ENCODE measurements at places on chromosomes 5 and 9.

- H3K4me1 ChIP-seq, result no peaks in the 10 kb centered on the region
- H3K36me3 ChIP-seq, result no peaks in the 10 kb centered on the region
- H3K27ac ChIP-seq, result no peak overlapping the region
- no peak overlapping the region for H3K4me3 ChIP-seq
- no peak for DNase-seq
- H3K27me3 ChIP-seq, result no peaks in the 10 kb centered on the region
These were observed 382.2 kb upstream of the TLE4 start for GRCh38 chr9:79189511-79189924.

DNA sequence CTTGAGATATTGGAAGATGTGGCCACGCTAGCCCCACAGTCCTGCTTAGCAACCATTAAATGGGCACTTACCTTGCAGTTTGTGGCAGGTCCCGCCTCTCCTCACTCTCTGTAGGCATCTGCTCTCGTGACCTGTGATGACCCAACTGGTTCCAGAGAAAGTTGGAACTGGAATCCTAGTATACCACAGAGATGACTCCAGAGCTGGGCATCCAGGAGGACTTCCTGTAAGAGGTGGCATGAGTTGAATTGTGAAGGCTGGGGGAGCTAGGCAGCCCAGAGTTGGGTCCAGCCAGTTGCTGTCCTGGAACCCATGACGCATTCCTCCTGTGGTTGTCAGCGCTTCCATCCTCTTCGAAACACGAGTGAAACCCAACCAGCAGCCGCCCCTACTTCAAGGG lies 1.6 kb upstream of the ADAMTS2 start:
- no peak overlapping the region for H3K4me3 ChIP-seq
- peaks cover 26% of the 10 kb centered on the region for H3K4me1 ChIP-seq
- no peak overlapping the region for H3K27ac ChIP-seq
- H3K27me3 ChIP-seq, result peaks cover 8% of the 10 kb centered on the region
- no peaks in the 10 kb centered on the region for H3K36me3 ChIP-seq

GRCh38 chr9:137445275-137445807 lies 4.2 kb upstream of the ENTPD8 start:
- peak; percentile 63 for DNase-seq
- H3K27me3 ChIP-seq, result peaks cover 32% of the 10 kb centered on the region
- H3K27ac ChIP-seq, result no peak overlapping the region
- H3K36me3 ChIP-seq, result peaks cover 14% of the 10 kb centered on the region
- H3K4me3 ChIP-seq, result no peak overlapping the region
- peaks cover 5% of the 10 kb centered on the region for H3K4me1 ChIP-seq

DNA sequence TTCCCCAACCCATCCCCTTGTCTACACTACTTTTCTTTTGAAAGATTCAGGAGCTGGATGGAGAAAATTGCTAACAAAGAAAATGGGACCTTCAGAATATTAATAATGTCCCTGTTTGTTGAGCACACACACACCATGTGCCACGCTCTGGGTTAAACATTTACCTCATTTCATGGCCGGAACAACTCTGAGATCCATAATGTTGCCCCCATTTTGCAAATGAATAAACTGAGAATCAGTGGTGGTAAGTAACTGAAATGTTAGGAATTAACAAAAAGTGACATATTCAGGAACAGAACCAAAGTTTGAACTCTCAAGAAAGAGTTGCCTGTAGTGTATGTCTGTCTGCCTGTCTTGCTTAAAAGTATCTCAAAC lies 51.4 kb upstream of the SMAD5 start:
- H3K27me3 ChIP-seq, result peaks cover 7% of the 10 kb centered on the region
- peaks cover 13% of the 10 kb centered on the region for H3K4me1 ChIP-seq
- no peaks in the 10 kb centered on the region for H3K36me3 ChIP-seq
- peak overlapping the region; percentile 72 for H3K27ac ChIP-seq
- no peak for DNase-seq

- DNase-seq, result no peak
- peaks cover 13% of the 10 kb centered on the region for H3K4me1 ChIP-seq
- H3K27me3 ChIP-seq, result no peaks in the 10 kb centered on the region
- H3K27ac ChIP-seq, result no peak overlapping the region
- H3K4me3 ChIP-seq, result no peak overlapping the region
These were observed 193.7 kb downstream of the PIK3R1 start for GRCh38 chr5:68409259-68409658.

- no peak overlapping the region for H3K27ac ChIP-seq
- DNase-seq, result no peak
- no peaks in the 10 kb centered on the region for H3K4me1 ChIP-seq
- no peaks in the 10 kb centered on the region for H3K27me3 ChIP-seq
- H3K36me3 ChIP-seq, result no peaks in the 10 kb centered on the region
These were observed 194.5 kb downstream of the NR3C1 start for GRCh38 chr5:143208781-143209510.

- H3K27me3 ChIP-seq, result no peaks in the 10 kb centered on the region
- no peaks in the 10 kb centered on the region for H3K36me3 ChIP-seq
- DNase-seq, result no peak
- no peak overlapping the region for H3K4me3 ChIP-seq
- peak overlapping the region; percentile 35 for H3K27ac ChIP-seq
These were observed 129.7 kb upstream of the MAP3K1 start for GRCh38 chr5:56685503-56686217.

- no peaks in the 10 kb centered on the region for H3K36me3 ChIP-seq
- DNase-seq, result no peak
- H3K27ac ChIP-seq, result no peak overlapping the region
- H3K4me3 ChIP-seq, result no peak overlapping the region
These were observed 916.6 kb downstream of the DNAH5 start for GRCh38 chr5:13027874-13028273.

- no peak overlapping the region for H3K4me3 ChIP-seq
- H3K4me1 ChIP-seq, result no peaks in the 10 kb centered on the region
- no peak overlapping the region for H3K27ac ChIP-seq
- no peak for DNase-seq
- no peaks in the 10 kb centered on the region for H3K36me3 ChIP-seq
- H3K27me3 ChIP-seq, result no peaks in the 10 kb centered on the region
These were observed 102.9 kb downstream of the MARCHF3 start for GRCh38 chr5:126927429-126927828.

GRCh38 chr9:127968700-127969383 lies 11.9 kb downstream of the EEIG1 start:
- H3K4me3 ChIP-seq, result no peak overlapping the region
- H3K4me1 ChIP-seq, result peaks cover 54% of the 10 kb centered on the region
- no peaks in the 10 kb centered on the region for H3K27me3 ChIP-seq

DNA sequence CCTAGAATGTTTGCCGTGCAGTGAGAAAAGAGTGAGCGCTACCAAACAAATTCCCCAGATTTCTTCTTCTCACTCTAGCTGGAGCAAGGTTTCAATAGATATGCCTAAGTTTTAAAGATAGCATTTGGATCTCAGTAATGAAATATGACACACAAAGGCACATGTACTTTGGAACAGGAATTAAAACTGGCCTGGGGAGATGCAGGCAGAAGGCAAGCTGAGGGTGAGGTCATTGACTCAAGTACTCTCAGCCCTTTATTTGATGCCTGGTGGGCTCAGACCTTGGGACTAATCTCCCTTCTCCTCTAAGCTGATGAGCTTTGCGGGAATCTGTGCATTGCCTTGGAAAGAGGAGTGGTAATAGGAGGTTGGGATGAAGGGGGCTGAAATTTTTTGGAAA lies 323.3 kb upstream of the SLC30A5 start:
- H3K36me3 ChIP-seq, result no peaks in the 10 kb centered on the region
- no peak overlapping the region for H3K27ac ChIP-seq
- no peak overlapping the region for H3K4me3 ChIP-seq
- H3K27me3 ChIP-seq, result no peaks in the 10 kb centered on the region
- no peaks in the 10 kb centered on the region for H3K4me1 ChIP-seq
- no peak for DNase-seq

GRCh38 chr9:136511670-136512592 lies 29.1 kb upstream of the SEC16A start:
- H3K36me3 ChIP-seq, result peaks cover 100% of the 10 kb centered on the region
- H3K27ac ChIP-seq, result peak overlapping the region; percentile 76
- H3K4me1 ChIP-seq, result no peaks in the 10 kb centered on the region
- H3K27me3 ChIP-seq, result no peaks in the 10 kb centered on the region
- peak; percentile 51 for DNase-seq

- no peak overlapping the region for H3K4me3 ChIP-seq
- no peaks in the 10 kb centered on the region for H3K4me1 ChIP-seq
- peaks cover 65% of the 10 kb centered on the region for H3K36me3 ChIP-seq
- H3K27ac ChIP-seq, result no peak overlapping the region
- no peak for DNase-seq
These were observed 61.4 kb downstream of the WDR41 start for GRCh38 chr5:77430726-77431125.

DNA sequence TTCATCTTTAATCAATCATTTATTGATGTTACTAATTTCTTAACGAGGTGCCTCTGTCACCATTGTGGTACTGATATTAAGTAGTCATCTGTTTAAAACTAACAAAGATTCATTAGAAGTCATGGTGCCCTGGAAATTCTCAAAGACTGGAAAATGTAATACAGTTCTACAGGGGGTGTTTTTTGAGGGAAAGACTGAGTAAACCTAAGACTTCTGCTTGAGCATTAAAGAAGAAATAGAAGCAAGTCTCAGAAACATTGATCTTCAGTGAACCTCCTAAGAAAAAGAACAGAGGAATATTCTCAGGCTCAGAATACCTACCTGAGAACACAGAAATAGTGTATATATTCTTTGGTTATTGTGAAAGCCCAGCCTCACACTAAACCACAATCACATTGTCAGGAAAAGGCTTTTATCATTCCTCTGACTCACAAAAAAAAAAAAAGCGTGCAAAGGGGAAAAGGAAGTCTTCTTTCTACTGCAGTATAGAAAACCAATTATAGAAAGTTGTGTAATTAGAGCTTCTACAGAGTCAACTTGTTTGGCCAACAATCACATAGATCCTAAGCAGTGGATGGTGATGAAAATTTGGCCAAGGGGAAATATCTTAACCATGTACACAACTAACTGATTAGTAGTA lies 60.8 kb downstream of the HINT1 start:
- H3K27ac ChIP-seq, result no peak overlapping the region
- H3K27me3 ChIP-seq, result no peaks in the 10 kb centered on the region
- H3K4me3 ChIP-seq, result no peak overlapping the region
- no peak for DNase-seq

GRCh38 chr5:2887481-2888348 lies 136.2 kb upstream of the IRX2 start:
- no peak overlapping the region for H3K4me3 ChIP-seq
- no peaks in the 10 kb centered on the region for H3K27me3 ChIP-seq
- no peak overlapping the region for H3K27ac ChIP-seq
- H3K4me1 ChIP-seq, result no peaks in the 10 kb centered on the region
- no peaks in the 10 kb centered on the region for H3K36me3 ChIP-seq

DNA sequence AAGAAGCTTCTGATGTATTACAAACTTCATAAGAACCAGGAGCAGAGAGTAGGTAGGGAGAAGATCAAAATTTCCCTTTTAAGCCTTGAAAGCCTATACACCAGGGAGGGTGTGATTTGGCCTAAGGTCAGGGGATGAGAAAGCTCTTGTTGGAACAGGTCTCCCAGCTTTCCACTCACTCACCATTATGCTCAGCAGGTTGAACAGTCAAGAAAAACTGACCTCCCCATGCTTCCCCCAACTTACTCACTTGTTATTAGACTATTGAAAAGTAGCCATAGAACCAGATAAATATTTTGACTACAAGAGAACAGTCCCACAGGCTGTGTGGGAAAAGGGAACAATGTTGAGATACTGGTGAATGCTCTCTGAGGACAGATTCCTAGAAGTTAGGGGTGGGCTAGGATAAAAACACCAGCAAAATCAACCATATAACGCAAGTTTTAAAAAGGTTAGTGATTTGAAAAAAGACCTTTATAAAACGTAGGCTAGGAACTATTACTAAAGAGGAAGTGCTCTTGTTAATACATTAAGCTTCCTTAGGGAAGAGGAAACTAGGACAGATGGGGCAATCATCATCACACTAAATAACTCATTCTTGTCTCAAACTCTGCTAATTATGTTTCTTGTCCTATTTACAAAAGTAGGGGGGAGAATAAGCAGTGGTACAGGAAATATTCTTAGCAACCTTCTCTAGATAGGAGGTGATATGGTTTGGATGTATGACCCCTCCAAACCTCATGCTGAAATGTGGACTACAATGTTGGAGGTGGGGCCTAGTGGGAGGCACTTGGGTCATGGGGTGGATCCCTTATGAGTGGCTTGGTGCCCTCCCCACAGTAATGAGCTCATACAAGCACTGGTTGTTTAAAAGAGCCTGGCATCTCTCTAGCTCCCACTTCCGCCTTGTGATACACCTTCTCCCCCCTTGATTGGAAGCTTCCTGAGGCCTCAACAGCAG lies 31.0 kb downstream of the PCDHGC5 start:
- H3K4me3 ChIP-seq, result no peak overlapping the region
- peaks cover 18% of the 10 kb centered on the region for H3K4me1 ChIP-seq
- no peaks in the 10 kb centered on the region for H3K36me3 ChIP-seq
- H3K27me3 ChIP-seq, result no peaks in the 10 kb centered on the region
- DNase-seq, result peak; percentile 28

DNA sequence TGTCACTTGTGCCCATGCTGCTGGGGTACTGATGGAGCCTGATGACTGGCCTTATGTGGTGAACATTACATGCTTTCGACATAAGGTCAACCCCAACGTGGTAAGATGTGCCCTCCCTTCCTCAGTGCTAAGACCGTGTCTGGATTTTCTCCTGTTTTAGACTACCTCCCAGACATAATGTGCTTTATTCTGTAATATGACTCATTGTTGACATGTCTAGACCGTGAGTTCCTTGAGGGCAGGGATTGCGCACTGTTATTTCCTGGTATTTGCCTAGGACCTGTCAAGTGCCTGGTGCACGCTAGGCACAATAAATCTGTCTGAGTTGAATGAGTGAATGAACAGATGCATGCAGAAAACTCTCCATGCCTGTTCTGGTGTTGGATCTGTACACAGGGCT lies 346.0 kb downstream of the KDM4C start:
- H3K27me3 ChIP-seq, result no peaks in the 10 kb centered on the region
- H3K36me3 ChIP-seq, result no peaks in the 10 kb centered on the region
- no peak overlapping the region for H3K4me3 ChIP-seq
- DNase-seq, result no peak

DNA sequence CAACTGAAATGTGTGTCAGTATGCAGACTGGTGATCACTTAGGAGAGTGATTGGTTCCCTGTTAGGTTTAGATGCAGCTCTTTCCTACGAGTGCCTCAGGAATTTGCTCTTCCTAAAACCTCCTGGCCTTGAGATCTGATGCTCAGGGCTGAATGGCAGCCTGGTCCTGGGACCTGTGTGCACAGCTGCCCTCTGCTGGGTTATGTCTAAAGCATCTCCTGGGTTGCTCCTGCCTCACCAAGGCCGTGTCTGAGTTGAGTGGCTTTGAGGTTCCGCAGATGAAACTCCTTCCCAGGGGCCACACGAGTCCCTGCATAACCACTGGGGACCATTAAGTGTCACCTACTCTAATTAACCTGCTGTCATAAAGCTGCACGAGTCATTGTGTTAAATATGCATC lies 59.5 kb downstream of the MVB12B start:
- peaks cover 14% of the 10 kb centered on the region for H3K36me3 ChIP-seq
- H3K27me3 ChIP-seq, result no peaks in the 10 kb centered on the region
- no peak for DNase-seq
- no peaks in the 10 kb centered on the region for H3K4me1 ChIP-seq
- H3K4me3 ChIP-seq, result no peak overlapping the region
- no peak overlapping the region for H3K27ac ChIP-seq

DNA sequence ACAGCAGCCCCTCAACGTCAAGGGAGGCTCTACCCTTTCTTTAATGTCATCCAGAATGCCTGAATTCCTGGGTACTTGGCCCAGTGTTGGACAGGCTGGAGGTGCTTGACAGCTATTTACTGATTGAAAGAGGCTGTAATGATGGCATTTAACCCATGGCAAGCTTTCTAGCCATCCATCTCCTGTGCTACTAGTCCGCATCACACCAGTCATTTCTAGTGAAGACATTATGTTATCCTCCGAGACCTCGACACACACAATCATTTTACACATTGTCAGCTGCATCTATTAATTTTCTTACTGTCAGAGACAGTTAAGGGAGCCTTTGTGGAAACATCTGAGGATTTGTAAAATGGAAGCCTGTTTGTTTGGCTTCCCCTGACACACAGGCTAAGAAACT lies 149.3 kb upstream of the FSTL4 start:
- H3K27ac ChIP-seq, result no peak overlapping the region
- H3K4me3 ChIP-seq, result no peak overlapping the region

Data from left lung (tissue), 14 donors.